ENCODE measurements at places on chromosomes 2 and 18. TPM values are rescaled to one million over a fixed set of nuclear protein-coding genes. Genes with fewer than 3 reads are reported as not detected.
A peak's percentile ranks its signal among the peaks of the same experiment; 100 is the strongest.

DNA sequence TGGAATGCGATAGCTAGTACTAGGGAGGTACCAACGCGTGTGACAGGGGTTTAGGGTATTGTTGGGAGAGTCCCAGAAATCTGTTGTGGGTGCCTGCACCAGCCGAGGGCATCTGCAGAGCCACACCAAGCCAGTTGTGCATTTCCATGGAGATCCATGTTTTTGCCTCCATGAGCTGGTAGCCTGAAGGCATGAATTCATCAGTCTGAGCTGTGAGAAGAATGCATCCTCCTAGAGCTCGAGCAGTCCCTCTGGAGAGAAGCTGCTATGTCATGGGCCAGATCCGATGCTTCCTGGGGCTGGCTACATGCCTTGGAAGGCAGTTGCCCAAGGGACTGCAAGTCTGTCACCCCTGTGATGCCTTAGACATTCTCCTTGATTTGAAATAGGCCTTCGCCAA is 57.9 kb downstream of the LIPG start:
- no peak overlapping the region for H3K4me3 ChIP-seq
- no peak overlapping the region for H3K27ac ChIP-seq
- H3K27me3 ChIP-seq = no peaks in the 10 kb centered on the region
- DNase-seq = no peak
- no peaks in the 10 kb centered on the region for H3K4me1 ChIP-seq

- H3K4me3 ChIP-seq = no peak overlapping the region
- H3K27me3 ChIP-seq = peaks cover 21% of the 10 kb centered on the region
- no peaks in the 10 kb centered on the region for H3K36me3 ChIP-seq
- no peak for DNase-seq
- no peak overlapping the region for H3K27ac ChIP-seq
Measured at GRCh38 chr2:20104900-20105545, 53.6 kb upstream of the LAPTM4A start.

DNA sequence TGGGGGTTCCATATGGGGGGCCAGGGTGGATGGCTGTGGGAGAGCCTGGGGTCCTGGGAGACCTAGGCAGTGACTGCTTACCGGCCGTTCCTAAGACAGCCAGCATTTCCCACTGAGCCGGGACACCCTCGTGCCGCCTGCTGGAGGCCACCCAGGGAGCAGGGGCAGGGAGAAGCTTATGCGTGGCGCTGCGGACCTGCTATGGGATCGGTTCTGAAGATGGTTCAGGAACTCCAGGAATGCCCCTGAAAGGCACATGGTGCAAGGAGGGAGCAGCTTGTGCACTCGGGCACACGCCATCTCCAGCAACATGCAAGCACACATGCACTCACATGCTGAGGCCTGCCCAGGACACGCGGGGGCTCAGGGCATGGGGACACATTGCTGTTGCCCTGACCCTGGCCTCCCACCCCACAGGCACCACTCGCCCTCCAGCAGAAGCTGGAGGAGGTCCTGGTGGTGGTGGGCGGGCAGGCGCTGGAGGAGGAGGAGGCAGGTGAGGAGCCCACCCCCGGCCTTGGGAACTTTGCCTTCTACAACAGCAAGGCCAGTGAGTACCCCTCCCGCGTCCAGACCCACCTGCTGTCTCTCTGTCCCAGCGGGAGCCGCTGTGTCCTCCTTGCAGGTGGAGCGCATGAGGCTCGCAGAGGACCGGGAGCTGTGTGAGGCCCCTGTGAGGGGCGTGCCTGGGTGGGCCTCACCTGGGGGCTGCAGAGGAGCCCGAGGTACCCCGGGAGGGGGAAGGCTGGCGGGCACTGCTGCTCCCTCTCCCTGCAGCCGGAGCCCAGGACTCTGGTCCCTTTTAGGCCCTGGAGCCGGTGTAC is 4.1 kb downstream of the KLHL30 start:
- H3K27ac ChIP-seq = peak overlapping the region; percentile 100
- DNase-seq = peak; percentile 71
- H3K4me3 ChIP-seq = peak overlapping the region; percentile 39
- no peaks in the 10 kb centered on the region for H3K27me3 ChIP-seq

DNA sequence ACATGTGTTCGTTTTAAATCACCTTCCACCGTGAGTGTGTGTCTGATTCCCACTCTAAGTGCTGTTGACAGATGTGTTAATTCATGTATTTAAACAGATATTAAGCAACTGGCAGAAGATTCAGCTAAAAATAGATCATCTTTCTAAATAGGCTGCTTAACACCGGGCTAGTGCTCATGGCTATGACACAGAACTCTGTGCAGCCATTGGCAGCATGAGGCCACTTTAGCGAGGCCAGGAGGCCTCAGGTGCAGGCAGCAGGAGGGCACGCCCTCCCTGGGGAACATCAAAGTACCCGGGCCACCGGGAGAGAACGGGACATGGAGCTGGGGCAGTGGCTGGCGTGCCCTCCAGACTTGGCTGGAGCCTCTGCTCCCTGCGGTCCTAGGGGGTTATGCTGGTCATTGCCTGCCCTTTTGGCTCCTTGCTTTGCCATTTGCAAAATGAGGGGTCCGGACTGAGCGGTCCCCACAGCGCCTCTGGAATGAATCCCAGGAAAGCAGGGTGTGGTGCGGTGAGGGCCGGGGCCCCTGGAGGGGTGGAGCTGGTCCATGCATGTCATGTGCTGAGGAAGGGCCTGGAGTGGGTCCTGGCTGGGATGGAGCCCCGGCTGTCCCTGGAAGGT is 62.8 kb upstream of the HDAC4 start:
- no peak overlapping the region for H3K27ac ChIP-seq
- peak; percentile 70 for DNase-seq
- H3K4me3 ChIP-seq = no peak overlapping the region
- H3K4me1 ChIP-seq = peaks cover 7% of the 10 kb centered on the region

- H3K27me3 ChIP-seq = no peaks in the 10 kb centered on the region
- no peak for DNase-seq
- H3K4me1 ChIP-seq = no peaks in the 10 kb centered on the region
- H3K4me3 ChIP-seq = no peak overlapping the region
- H3K27ac ChIP-seq = no peak overlapping the region
- H3K36me3 ChIP-seq = no peaks in the 10 kb centered on the region
Measured at GRCh38 chr18:69128566-69128965, 272.1 kb upstream of the DOK6 start.

MTCL1 gene
- total RNA-seq = 8.6 TPM

EGR4 gene
- not detected for total RNA-seq

Data from gastrocnemius medialis (tissue), 4 donors.